ENCODE measurements at places on chromosomes 4 and X.

DNA sequence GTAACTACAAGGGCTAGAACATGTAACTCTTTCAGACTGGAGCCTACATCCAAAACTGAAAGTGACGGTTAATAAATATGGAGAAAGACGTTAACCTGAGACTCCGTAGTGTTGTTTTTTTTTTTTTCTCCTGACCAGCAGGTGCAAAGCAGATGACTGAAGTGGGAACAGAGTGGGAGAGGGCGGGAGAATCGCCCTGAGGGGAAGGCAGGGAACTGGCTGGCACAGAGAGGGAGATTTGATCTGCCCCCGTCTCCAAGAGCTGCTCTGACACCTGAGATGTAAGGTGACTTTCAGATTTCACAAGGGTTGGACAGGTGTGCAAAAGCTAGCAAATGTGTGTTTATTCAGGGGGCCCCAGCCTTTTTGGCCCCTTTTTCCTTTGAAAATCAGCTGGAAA is 180.2 kb downstream of the PALLD start:
- no peak for DNase-seq

- no peak for DNase-seq
These were observed 99.8 kb upstream of the NOCT start for GRCh38 chr4:138915756-138916155.

DNA sequence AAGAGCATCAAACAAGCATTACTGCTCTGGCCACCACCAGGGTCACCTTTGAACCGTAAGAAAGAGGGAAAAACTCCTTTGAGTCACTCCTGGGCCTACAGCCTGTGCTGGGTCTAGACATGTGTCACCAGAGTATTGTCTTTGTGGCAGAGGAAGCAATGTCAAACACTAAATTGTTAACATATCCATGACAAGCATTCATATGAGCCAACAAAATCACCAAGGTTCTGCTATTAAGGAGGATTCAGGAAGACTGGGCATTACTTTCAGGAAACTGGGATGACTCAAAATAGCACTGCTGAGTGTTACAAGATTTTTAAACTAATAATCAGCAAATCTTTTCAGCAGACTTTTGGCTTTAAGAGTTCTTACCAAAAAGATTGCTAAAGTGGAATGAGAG is 28.1 kb downstream of the LGI2 start:
- no peak for DNase-seq

DNA sequence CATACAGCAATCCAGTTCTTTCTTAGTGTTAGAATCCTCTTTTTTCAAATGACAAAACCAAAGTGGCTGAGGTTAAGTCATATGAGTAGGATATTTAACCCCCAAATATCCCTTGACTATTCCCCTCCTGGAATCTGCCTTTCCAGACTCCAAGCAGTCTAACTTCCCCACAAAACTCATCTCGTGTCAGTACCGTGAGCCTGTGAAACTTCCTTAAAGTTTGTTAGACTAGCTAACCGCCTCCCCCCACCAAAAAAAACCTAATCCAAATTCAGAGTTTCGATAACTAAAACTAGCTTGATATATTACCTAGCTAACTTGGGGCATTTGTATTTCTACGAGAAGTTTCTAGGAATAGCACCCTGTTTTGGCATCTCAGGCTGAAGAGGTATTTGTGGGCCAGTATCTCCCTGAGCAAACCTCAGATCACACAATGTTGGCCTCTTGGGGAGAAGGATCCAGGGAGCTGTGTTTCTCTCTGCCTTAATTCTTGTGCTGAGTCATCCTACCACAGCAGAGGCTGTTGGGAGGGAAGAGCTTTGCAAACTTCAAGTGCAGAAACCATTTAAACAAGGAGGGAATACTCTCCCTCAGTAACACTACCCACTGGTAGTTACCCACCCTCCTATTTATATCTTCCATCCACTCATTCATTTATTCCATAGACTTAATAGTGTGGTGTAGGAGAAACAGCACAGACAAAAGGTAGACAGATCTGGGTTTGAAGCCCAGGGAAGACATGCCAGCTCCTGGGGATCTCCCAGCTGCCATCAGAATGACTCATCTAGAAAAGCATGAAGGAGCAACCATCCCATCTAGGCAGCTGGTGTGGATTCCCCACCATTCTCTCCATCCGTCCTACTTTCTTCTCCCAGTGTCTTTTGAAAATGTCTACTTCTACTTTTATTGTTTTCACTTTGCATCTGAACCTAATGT is 39.3 kb upstream of the TXK start:
- DNase-seq = peak; percentile 1

DNA sequence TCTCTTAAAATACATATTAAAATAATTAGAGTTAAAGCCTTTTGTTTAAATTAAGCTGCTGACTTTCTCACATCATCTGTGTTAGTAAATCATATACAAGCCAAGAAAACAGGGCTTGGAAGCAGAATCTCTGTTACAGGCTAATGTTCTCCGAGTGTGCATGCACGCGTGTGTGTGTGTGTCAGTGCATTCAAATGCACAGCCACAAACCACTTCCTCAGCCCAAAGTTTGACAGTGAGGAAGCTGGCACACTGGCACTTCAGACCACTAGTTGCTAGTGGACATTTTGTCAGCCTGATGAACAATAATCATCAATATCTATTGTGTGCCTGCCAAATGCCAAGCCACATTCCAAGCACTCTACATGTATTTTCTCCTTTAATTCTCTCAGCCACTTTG is 5.6 kb downstream of the MAOB start:
- no peak for DNase-seq

- no peak for DNase-seq
These were observed 295.4 kb upstream of the KLF3 start for GRCh38 chr4:38368613-38369012.

DNA sequence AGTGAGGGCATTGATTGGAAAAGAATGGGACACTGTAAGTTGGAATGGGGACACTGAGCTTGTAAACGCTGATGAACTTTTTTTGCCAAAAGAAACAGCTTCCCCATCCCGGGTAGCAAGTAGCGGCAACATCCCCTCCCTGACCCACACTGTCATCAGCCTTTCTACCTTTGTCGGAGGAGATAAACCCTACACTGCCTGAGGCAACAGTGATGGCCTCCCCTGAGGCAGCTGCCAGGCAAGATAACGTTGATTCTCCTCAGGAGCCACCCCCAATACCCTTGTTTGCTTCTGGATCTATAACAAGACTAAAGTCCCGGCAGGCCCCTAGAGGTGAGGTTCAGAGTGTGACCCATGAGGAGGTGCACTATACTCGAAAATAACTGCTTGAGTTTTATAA is 10.3 kb upstream of the RAB33B start:
- no peak for DNase-seq

DNA sequence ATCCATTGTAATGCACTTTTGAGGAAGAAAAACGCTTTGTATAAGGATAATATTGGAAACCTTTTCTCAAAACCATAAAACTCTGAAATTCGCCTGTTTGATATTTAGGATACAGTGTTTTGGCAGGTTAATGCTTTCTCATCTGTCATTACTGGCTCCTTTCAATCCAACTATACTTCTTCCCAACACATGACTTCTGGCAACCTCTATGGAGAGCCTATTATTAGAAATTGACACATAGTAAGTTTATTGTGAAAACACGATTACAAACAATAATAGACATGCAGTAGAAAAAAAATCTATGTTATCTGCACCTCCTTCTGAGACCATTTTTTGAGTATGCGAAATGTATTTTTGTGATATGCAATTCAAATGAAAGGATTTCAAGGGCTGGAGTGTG is 4.6 kb upstream of the KLHL34 start:
- no peak for DNase-seq

DNA sequence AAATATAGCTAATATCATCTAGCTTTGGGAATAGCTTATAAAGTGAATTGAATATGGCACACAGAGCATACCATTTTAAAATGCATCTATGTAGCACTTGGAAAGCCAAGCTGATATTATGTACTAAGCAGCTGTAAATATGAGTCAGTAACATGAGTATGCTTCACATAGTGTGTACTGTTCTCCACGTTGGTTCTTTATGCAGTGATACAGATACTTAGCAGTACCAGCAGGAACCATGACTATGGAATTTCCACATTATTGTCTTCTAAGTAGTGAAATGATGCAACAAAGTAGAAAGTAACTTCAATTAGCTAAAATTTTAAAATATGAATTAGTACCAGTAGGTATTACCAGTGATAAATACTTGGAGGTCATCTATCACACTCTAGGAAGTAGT is 320.1 kb downstream of the BMPR1B start:
- DNase-seq = no peak

- no peak for DNase-seq
These were observed 101.4 kb upstream of the SLITRK2 start for GRCh38 chrX:145716226-145716625.

- no peak for DNase-seq
These were observed 53.1 kb upstream of the SPRY1 start for GRCh38 chr4:123343400-123344041.

GRCh38 chr4:53349091-53349491 is 16.8 kb downstream of the SCFD2 start:
- DNase-seq = no peak

DNA sequence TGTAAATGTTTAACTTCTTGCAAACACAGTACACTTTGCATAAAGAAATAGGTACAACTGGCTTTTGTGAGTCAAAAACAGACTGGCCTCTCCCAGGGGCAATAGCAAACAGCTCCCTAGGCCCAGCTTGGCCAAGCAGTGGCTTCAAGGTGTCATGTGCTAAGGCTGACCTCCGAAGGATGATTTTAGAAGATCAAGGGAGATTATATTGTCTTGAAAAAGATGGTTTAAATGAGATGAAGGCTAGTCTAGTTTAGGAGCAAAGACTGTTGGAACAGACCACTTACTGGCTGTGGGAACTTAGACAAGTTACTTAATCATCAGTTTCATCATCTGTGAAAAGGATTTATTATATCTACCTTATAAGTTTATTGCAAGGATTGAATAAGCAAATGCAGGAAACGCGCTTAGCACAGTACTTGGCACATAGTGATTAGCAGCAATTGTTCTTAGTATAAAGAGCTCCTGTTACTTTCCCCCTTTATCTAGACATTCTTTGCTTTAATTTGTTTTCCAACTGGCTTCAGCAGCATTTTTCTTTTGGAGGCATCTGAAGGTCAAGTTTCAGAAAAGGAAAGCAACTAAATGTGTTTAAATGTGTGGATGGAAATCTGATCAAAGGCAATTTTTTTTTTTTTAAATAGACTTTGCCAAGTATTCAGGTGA is 17.2 kb downstream of the ANXA3 start:
- no peak for DNase-seq
